ENCODE measurements at places on chromosomes 4 and X. TPM values are rescaled to one million over a fixed set of nuclear protein-coding genes. Genes with fewer than 3 reads are reported as not detected.

Gene F11
- not detected for total RNA-seq

Gene GEMIN8
- total RNA-seq = 12.7 TPM

Gene AMBN
- not detected for total RNA-seq

DNA sequence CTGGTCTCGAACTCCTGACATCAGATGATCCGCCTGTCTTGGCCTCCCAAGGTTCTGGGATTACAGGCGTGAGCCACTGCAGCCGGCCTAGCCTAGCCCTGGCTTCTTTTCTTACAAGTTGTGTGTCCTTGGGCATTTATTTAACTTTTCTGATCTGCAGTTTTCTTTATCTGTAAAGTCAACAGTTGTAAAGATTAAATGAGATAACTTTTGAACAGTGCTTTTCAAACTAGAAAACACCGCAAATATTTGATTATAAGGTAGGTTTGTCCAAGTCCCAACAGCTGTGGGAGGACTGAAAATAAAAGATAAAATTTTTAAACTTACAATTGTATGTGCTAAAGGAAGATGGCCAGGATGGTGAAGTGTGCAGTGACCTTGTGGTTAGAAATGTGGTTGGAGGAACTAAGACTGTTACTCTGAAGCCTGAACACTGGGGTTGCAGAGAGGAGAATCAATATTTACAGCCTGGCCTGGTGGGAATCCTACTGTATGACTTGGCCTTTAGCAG lies 44.8 kb downstream of the GSX2 start:
- no peak for DNase-seq
- no peaks in the 10 kb centered on the region for H3K36me3 ChIP-seq
- H3K4me3 ChIP-seq = no peak overlapping the region
- peaks cover 8% of the 10 kb centered on the region for H3K4me1 ChIP-seq

DNA sequence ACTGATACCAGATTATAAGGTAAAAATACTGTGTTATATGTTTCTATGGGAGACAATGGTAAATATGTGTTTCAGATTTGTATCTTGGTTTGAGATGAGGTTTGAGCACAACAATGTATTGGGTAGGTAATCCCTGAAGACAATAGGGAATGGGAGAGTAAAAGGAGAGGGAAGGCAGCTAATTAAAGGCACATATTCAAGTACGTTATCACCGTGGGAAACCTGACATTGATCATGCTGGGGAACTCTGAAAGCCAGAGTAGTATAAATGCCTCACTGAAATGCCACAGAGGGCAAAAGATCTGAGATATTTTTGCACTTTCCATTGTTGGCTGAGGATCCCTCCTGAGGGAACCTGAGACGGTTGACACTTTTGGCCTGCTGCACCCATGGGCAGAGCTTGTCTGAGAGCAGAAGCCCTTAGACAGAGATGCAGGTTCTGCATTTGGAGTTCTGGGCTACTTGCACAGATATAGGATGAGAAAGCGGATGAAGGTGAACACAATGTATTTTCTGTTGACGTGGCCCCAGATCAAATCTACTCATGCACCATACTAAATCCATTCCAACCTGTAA lies 506.7 kb downstream of the PCDH18 start:
- no peak for DNase-seq
- H3K27me3 ChIP-seq = no peaks in the 10 kb centered on the region
- H3K4me3 ChIP-seq = no peak overlapping the region
- H3K36me3 ChIP-seq = no peaks in the 10 kb centered on the region

DNA sequence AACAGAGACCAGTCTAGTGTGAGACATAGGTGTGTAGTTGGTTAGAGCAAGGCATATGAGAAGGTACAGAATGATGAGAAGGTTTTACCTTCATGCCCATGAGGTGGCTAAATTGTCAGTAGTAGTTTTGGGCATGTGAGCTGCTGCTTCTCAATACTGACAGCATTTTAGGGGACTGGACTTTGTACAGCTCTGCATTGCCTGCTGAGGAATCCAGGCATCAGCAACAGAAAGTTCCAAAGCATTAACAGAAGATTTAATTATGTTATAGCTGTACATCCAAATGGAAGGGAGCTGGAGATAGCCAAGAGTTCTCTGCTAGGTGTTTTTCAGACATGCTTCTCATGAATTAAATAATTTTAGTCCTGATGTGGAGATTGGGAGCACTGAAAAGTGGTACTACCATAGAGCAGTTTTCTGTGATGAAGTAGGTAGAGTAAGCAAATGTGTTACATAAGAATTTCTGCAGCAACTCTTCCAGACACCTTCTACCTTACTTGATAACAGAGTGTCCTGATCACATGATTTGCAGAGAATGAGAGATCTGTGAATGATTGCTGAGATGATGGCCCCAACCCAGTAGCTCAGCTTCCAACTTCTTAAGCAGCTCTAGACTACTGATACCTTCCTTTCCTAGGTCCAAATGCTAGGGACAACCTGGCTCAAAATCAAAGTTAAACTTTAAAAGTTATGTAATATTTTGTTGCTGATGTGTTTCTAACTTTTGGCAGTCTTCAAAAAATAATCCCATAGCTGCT lies 30.4 kb downstream of the FNIP2 start:
- H3K27ac ChIP-seq = no peak overlapping the region
- H3K4me3 ChIP-seq = no peak overlapping the region
- no peak for DNase-seq
- H3K27me3 ChIP-seq = no peaks in the 10 kb centered on the region

DNA sequence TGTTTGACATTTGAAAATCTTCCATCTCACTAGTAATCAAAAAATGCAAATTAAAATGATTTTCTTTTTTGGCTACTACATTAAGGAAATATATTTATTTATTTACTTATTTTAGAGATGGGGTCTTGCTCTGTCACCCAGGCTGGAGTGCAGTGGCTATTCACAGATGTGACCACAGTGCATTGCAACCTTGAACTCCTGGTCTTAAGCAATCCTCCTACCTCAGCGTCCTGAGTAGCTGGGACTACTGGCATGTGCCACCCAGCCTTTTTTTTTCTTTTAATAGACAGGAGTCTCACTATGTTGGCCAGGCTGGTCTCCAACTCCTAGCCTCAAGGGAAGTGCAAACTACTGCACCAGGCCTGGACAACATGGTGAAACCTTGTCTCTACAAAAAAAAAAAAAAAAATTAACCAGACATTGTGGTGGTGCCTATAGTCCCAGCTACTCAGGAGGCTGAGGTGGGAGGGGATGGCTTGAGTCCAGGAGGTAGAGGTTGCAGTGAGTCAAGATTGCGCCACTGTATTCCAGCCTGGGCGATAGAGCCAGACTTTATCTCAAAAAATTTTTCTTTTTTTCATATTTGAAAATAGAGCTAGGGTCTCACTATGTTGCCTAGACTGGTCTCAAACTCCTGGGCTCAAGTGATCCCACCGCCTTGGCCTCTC lies 4.4 kb upstream of the SMIM14 start:
- no peak for DNase-seq
- H3K27ac ChIP-seq = no peak overlapping the region
- H3K4me3 ChIP-seq = no peak overlapping the region
- H3K36me3 ChIP-seq = no peaks in the 10 kb centered on the region
- H3K4me1 ChIP-seq = peaks cover 13% of the 10 kb centered on the region
- H3K27me3 ChIP-seq = no peaks in the 10 kb centered on the region
